CD4-positive, alpha-beta T cell treated with Interleukin-6 for 4 hours (primary cell): ENCODE measurements at places on chromosomes 3 and 15.

DNA sequence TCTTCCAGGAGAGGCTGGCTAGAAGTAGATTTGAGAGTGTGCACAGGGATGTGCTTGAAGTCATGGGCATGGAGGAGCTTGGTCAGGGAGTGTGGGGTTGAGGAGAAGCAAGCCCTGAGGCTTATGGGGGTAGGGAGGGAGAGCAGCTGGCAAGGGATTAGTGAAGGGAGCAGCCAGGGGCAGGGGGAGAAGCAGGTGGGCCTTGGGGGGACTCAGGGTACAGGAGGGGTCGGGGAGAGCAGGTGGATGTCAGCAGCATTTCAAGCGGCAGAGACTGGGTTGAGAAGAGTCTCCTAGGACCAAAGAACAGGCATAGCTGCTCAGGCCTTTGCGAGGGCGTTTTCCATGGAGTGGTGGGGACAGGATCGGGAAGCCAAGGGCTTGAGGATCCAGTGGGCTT, 3.4 kb upstream of the LMAN1L start:
- DNase-seq, result no peak

- no peak for DNase-seq
Observed at GRCh38 chr15:79372428-79372827, 59.7 kb upstream of the MINAR1 start.

- DNase-seq, result no peak
Observed at GRCh38 chr3:45690336-45691035, 1.3 kb downstream of the SACM1L start.

GRCh38 chr3:16824081-16824696, 60.6 kb upstream of the PLCL2 start:
- peak; percentile 41 for DNase-seq

DNA sequence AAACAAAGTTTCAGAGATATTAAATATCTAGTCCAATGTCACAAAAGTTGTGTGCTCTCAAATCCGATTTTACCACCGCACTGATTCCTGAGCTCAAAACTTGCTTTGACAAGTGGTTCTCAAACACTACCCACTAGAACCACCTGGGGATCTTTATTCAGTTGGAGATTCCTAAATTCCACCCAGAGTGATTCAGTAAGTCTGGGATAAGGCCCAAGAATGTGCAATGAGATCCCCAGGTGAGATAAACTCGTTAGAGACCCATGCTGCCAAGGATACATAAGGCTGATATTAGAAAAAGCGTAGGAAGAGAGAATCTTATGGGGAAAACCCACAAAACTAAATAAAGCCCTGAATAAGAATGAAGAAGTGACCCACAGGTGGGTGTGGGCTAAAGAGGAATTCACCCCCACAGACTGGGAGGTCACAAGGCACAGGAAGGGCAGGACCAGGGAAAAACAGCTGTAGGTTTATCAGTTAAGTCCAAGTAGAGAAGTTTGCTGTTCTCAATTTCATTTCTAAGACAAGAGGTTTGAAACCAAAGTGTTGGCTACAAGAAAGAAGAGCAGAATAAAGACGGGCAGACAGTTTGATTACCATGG, 11.5 kb upstream of the RPS17 start:
- DNase-seq, result no peak

DNA sequence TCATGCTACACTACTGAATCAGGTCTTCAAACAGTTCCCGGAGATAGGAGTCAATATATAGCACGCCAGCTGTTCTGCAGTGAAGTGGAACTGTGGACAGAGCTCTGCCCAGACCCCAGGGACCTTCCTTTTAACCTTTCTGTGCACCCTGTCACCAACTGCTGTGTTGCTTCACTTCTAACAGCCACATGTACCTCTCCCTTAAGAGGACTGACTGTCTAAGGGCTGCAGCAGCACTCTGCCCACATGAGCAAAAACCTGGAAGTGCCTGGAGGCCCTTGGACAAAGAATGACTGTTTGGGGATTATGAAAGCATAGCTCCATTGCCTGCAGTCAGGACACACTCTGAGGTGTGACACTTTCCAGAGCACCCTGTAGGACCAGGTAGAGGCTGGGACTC, 88.3 kb upstream of the CTNNB1 start:
- no peak for DNase-seq

DNA sequence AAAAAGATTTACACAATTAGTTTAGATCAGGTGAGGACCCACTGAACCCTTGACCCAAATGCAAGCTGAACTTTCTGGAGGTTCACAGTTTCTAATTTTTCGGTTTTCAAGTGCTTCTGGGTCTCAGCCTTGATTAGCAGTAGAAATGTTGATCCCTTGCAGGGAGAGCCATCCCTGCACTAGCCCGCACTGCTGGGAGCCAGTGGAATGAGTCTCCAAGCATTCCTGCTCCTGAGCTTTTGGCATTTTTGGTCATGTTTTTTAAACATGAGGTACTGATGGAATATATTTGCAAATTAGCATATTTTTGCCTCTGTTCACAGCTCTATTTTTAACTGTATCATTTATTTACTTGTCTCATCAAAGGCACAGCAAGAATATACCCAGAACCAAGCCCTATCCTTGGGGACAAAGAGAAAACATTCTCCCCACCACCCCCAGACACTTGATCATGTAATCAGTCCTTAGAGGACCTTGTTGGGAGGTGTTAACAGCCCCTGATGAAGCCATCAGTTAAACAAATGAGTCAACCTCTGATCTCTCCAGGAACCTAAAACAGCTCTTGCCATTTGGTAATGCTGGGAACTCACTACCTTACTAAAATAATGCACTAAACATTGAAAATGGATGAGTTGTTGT, 119.0 kb upstream of the CTDSPL start:
- DNase-seq, result no peak

GRCh38 chr3:167167491-167167890, 212.6 kb downstream of the ZBBX start:
- DNase-seq, result no peak

GRCh38 chr3:21017115-21017852, 733.7 kb downstream of the ZNF385D start:
- DNase-seq, result no peak

GRCh38 chr15:40106203-40107161, 2.2 kb downstream of the BMF start:
- no peak for DNase-seq

DNA sequence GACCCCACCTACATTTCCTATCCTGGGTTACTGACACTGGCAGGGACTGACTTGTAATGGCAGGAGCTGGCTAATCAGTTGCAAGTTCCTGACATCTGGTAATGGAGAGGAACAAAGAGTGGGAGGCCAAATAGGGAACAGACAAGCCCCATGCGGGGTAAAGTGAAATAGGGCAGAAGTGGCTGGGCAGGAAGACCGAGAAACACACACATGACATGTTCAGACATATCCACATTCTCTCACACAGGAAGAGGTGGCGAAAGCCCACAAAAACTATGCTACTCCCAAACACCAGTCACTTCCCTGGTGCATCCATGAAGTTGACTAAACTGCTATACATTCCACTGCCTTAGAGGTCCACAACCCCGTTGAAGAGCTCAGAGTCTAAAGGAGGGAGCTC, 394.1 kb upstream of the TBL1XR1 start:
- DNase-seq, result no peak

DNA sequence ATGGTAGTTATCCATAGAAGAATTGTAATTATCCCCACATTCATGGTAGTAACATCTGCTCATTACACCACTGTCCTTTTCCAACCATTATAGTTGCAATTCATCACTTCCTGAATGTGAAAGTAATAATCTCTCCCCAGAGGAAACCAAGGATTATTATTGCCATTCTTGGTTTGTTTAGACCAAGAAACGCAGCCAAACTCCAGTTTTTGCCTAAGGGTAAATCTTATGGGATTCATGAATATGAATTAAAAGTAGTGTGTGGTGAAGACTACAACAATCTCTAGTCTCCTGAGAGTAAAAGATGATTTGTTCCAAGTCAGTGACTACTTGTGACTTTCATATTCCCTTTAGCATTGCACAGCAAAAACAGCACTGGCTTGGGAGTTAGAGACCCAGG, 45.7 kb upstream of the ABI3BP start:
- no peak for DNase-seq

- DNase-seq, result no peak
Observed at GRCh38 chr15:74240002-74240568, 4.0 kb downstream of the CCDC33 start.

GRCh38 chr3:111303760-111304159, 232.1 kb downstream of the NECTIN3 start:
- DNase-seq, result no peak

GRCh38 chr3:8757551-8758518, 11.6 kb downstream of the OXTR start:
- DNase-seq, result no peak

- no peak for DNase-seq
Observed at GRCh38 chr3:9185701-9186100, 63.7 kb downstream of the SRGAP3 start.
